ENCODE measurements at places on chromosomes 13 and 19.

- DNase-seq = no peak
Measured at GRCh38 chr13:51822106-51822815, 18.3 kb upstream of the DHRS12 start.

- DNase-seq = no peak
Measured at GRCh38 chr19:29265436-29265835, 52.5 kb upstream of the UQCRFS1 start.

DNA sequence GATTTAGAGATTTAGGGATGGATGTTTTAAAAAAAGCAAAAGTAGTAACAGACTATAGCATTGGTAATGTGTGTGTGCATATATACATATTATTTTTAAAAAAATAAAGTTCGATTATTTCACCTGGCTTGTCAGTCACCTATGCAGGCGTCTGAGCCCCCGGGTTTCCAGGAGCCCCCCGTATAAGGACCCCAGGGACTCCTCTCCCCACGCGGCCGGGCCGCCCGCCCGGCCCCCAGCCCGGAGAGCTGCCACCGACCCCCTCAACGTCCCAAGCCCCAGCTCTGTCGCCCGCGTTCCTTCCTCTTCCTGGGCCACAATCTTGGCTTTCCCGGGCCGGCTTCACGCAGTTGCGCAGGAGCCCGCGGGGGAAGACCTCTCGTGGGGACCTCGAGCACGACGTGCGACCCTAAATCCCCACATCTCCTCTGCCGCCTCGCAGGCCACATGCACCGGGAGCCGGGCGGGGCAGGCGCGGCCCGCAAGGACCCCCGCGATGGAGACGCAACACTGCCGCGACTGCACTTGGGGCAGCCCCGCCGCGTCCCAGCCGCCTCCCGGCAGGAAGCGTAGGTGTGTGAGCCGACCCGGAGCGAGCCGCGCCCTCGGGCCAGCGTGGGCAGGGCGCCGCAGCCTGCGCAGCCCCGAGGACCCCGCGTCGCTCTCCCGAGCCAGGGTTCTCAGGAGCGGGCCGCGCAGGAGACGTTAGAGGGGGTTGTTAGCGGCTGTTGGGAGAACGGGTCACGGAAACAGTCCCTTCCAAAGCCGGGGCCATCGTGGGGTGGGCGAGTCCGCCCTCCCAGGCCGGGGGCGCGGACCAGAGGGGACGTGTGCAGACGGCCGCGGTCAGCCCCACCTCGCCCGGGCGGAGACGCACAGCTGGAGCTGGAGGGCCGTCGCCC, 840 bp upstream of the CCNA1 start:
- no peak for DNase-seq

DNA sequence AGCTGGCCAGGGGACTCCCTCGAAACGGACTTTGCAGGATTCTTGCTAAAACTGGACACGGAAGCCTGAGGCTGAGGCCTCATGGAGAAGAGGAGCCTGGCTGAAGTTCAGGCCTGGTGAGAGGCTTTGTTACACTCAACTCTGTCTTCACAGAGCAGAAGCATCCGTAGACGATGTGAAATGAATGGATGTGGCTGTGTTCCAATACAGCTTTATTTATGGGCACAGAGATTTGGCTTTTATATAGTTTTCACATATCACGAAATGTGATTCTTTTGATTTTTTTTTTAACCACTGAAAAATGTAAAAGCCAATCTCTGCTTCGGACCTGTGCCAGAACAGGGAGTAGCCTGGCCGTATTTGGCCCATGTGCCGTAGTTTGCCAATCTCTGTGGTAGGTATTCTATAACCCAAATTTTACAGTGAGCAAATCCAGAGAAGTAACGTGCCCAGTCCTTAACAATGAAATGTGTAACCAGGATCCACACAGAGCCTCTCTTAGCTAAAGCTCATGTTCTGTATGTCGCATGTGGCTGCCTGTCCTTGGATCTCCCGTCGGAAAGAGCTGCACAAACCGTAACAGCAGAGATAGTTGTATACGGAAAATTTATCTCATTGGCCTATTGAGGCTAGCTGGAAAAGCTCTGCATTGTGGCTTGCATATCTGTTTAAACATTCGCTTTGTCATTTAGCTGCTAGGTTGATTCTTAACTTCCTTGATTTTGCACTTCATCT, 171.6 kb upstream of the RNF113B start:
- DNase-seq = no peak

DNA sequence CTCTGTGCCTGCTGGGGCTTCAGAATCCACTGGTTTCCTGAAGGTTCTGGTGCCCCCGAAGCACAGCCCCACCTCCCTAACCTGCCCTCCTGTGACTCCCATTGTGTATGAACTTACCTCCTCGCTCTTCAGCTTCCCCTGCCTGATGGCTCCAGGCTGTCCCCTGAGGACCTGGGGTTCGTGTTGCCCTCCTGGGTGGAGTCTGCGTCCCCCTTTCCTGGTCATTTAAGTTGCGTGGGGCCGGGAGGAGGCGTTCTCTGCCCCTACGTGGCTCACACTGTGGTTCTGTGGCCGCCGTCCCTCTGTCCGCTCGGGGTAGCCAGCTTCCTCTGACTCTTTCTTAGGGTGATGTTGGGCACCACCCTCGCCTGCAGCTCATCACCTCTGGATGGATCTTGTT, 13.9 kb downstream of the TFDP1 start:
- no peak for DNase-seq

DNA sequence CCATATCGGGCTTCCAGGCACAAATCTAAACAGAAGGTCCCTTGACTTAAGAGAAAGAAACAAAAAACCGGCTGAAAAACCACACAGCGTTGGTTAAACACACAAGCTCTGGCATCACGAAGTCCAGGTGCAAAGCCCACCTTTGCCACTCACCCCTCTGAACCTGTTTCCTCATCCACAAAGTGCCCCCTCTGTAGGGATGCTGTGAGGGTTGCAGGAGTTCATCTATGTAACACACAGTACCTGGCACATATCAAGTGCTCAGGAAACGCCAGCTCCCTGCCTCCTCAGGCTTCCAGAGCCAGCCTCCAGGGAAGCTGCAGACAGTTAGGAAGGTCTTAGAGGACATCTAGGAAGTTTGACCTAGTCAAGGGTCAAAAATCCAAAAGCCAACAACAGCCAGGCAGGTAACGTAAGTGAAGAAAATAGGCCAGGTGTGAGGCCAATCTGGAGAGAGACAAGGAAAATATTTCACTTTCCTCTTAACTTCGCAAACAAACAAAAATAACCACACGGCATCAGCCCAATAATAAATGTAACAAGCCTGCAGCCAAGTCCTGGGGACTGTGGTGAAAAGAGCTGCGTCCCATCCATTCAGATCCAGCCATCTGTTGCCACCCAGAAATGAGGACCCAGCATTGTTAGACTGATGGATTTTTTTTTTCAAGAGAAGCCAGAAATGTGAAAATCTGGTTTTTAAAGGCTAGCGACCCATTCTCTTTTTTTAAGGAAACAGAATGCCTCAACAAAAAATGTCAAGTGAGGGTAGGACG, 10.0 kb downstream of the KDELR1 start:
- DNase-seq = no peak

DNA sequence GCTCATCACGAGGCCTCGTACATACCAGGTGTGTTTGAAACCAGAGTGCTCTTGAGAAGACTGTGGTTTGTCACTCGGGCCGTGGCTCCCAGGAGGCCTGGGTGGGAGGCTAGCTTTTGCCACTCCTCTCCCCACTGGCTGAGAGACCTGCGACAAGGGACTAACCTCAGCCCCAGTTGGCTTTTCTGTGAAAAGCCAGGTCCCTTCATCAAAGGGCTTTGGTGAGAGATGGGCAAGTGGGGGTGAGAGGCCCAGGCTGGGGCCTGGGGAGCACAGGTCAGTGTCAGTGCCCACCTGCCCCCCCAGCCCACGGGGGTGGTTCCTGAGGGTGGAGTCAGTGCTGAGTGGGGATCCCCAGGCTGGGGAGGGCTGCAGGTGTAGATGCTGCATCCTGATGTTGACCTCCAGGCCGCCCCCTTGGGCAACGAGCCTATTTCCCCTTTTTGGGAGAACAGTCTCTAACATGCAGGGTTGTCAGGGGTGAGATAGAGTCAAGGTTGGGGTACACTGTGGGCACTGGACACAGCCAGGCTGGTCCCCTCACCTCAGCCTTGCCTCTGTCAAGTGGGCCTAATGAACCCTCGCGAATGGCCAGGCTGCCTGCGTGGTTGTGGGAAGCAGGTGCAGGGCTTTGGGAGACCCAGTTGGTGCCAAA, 661 bp downstream of the KCNJ14 start:
- DNase-seq = no peak

- DNase-seq = no peak
Measured at GRCh38 chr19:32902448-32902847, 32.9 kb upstream of the SLC7A9 start.

DNA sequence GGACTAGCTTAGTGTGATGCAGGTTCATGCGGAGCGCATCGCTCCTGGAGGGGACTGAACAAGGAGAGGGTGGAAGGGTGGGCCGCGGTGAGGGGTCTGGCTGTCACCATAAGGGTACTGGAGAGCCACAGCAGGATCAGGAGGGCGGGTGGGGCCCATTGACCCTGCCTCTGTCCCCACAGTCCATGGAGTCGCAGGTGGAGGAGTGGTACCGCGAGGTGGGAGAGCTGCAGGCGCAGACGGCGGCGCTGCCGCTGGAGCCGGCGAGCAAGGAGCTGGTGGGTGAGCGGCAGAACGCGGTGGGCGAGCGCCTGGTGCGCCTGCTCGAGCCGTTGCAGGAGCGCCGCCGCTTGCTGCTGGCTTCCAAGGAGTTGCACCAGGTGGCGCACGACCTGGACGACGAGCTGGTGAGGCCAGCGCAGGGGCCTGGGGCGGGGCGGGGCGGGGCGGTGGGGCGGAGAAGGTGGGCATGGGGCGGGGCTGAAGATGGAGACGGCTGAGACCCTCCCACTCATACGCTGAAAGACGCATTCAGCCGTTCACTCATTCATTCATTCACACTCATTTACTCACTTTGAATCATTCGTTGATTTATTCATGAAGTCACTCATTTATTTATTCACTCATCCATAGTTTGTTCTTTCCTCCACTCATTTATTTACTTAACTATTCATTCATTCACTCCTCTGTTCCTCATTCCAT, 27.5 kb upstream of the SHKBP1 start:
- DNase-seq = no peak

DNA sequence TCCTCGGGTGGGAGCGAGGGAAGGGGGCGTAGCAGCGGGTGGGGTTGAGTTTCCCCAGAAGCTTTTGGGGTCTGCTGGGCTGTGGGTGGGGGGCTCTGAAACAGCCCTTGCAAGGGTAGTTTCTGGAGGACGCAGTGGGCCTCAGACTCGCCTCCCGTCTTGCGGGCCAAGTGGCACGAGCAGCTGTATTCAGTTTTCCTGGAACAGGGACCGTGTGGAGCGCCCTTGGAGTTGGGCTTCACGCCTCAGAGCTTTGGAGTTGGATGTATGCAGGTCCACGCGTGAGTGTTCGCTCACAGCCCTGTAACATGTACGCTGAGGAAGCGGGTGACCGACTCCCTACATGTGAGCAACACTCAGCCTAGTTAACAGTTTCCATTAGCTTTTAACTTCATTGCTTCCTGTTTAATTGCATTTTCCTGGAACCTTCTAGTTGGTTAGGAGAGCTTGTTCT, 603 bp downstream of the TM9SF2 start:
- no peak for DNase-seq

DNA sequence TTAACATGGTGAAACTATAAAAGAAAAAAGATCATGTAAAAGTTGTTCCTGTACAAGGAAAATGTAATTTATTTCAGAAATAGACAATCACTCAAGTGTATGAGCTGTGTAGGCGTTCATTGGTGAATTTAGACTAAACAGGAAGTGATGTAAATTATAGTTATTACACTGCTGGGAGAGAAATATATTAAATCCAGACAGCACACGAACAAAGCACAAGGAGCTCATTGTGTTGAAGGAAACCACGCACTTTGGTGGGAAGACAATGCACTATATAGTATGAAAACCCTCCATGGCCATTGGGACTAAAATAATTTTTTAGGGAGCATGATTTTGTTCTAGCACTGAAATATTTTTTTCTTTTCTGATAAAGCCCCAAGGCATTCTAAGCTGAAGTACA, 450.5 kb downstream of the KLF12 start:
- no peak for DNase-seq

- DNase-seq = no peak
Measured at GRCh38 chr13:74158028-74158427, 23.8 kb upstream of the KLF12 start.

DNA sequence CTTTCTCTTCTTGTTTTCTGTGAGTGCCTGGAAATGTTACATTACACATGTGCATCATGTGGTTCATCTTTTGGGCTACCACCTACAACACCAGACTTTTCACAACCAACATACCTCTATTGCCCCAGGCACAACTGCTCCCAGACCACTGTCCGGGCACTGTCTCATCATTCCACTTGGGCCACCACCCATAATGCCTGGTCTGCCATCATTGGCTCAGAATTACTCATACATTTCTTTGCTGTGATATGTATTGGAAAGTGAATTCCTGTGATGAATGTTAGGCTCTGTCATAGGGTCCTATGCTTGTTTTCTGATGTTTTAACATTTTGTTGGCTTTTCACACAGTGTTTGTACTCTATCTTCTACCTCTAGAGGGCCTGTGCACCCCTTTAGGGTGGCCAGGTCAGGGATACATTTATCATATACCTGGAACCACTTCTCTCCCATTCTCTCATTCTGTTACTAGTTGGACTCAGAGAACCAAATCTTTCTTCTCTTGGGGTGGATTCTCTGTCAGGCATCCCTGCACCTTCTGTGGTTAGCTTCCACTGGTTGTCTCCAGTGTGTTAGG, 172.8 kb downstream of the NHLRC3 start:
- DNase-seq = no peak

DNA sequence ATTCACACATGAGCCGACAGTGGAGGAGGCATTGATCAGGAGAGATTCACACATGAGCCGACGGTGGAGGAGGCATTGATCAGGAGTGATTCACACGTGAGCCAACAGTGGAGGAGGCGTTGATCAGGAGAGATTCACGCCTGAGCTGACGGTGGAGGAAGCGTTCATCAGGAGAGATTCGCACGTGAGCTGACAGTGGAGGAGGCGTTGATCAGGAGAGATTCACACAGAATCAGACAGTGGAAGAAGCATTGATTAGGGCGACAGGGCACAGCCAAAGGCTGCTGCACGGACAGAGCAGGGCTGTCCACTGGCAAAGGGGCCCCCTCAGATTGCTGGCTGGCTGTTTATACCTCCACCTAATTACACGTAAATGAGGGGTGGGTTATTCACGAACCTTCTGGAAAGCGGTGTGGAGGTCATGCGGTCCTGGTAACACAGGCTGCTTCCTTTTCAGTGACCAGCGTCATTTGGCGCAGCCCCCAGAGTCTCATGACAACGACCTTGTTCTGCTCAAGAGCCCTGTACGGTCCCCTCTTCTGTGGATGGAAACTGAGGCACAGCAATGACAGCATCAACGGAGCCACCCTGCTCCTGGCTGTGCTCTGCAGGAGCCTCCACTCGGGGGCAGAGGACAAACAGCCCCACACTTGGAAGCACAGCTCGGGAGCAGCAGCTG, 50.6 kb upstream of the GAS6 start:
- DNase-seq = no peak

DNA sequence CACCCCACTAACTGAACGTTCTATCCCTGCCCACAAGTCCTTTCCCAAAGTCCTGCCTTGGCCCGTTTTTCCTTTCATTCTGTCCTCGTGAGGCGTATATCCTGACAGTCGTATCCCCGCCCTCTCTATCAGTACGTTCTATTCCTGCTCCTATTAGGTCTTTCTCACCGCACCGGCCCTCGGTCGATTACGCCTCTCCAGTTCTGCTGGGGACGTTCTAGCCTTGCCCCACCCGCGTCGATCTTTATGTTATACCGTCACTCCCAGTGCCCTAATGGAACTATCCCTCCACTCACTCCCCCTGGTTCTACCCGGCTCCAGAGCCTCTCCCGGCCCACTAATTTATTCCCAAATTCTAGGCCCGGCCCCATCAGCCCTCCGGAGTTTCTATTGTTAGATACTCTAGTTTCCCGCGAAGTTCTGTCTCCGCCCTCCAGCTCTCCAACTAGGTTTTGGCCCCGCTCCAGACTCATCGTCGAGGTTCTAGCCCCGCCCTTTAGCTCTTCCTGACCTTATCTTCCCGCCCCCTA, 2.0 kb downstream of the PLAUR start:
- no peak for DNase-seq

All from NCI-H1436 treated with DMSO at 0.1 percent for 48 hours (cell line).